Kidney epithelial cell (primary cell): ENCODE measurements at places on chromosomes 16 and 17. TPM values are rescaled to one million over a fixed set of nuclear protein-coding genes. Genes with fewer than 3 reads are reported as not detected.

The TEX19 gene
- total RNA-seq, result not detected in 2 replicates

DNA sequence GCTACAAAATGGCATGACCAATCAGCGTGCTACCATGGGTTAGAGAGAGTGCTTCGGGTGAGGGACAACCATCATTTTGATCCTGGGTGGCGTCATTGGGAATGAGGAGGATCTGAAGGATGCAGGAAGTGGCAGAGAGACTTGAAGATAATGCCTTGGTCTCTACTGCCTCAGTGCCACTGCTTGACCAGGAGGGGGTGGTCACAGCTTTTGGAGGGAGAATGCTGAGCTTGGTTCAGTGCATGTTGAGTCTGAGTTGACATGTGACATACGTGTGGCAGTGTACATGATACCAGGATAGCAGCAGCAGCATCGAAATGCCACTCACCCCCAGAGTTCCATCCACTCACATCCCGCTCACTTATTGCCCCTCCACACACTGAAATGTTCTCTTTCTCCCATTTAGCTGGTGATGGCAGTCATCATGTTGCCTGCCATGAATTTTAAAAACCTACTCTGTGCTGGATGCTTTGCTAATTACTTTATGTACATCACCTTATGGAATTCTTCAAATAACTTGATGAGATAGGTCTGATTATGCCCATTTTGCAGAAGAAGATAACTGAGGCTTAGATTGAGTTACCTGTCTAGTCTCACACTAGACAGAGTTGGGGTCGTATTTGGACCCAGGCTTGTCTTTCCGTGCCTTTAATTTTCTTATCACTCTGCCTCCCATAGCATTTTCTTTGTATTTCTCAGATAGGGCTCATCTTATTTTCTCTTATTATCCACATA is 36.7 kb downstream of the ARSG start:
- no peak for DNase-seq

DNA sequence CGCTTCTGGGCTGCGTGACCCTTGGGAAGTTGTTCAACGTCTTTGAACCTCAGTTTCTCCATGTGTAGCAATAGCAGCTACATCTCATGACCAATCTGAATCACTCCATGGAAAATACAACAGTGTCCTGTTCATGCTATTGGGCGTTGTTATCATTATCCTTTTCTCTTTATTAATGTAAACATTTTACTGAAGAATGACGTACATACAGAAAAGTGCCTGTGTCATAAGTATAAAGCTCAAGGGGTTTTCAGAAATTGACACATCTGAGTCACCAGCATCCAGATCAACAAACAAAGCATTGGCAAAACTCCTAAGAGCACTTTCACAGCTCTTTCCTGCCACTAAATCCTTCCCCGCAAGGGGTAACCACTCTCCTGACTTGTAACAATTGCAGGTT is 438.4 kb downstream of the XYLT1 start:
- DNase-seq, result no peak

GRCh38 chr16:87692756-87693155 is 73.0 kb downstream of the KLHDC4 start:
- DNase-seq, result no peak

- DNase-seq, result no peak
Measured at GRCh38 chr17:38460716-38461630, 32.7 kb downstream of the ARHGAP23 start.

- no peak for DNase-seq
Measured at GRCh38 chr17:2107506-2107905, 52.6 kb downstream of the HIC1 start.

The IGF2BP1 gene
- 10.2 and 10.4 TPM in 2 replicates for total RNA-seq

GRCh38 chr17:76138234-76138895 is 2.7 kb downstream of the FOXJ1 start:
- no peak for DNase-seq

The TP53TG3F gene
- total RNA-seq, result not detected in 2 replicates

The KCNG4 gene
- not detected in 2 replicates for total RNA-seq

DNA sequence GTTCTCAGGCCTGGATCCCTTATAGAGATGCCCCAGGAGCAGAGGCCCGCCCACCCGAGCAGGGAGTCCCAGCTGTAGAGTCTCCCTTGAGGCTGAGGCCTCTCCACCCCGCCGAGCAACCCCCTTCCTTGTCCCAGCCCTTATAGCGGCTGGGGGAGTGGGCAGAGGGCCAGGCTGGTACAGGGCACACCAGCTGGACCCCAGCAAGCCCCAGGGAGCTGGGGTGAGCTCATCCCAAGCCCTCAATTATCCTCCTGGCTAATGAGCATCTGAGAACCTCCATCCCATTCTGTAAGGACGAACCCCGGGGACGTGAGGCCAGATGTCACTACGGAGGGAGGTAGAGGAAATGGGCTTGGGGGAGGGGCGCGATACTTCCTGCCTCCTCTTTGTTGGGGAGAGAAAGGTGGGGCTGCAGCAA is 3.2 kb upstream of the SNN start:
- DNase-seq, result no peak

GRCh38 chr17:65088621-65089360 is 32.3 kb upstream of the GNA13 start:
- DNase-seq, result no peak

The GPR179 gene
- 0.04 and 0.07 TPM in 2 replicates for total RNA-seq

DNA sequence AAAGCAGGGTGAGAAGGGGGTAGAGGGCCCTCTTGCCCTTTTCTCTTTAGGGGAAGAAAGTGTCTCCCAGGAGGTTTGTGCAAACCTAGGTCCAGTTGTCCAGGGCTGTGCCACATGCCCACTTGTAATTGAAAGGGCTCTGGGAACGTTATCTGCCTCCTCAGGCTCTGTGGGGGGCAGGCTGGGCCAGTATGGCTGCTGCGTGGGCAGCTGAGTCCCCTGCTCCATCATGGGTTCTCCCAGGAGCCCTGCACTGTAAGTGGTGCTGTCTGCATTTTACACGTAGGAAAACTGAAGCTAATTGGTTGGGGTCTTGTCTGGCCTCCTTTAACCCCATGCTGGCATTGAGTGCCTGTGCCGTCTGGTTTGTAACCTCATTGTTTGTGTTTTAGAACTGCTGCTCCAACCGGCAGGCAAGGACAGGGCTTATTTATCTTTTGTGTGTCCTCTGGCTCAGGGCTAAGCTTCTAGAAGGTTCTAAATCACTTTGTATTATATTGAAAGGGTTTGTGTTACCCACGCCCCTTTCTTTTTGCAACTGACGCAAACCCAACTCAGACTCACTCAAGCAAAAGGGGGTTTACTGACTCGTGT is 117.7 kb upstream of the CIBAR2 start:
- DNase-seq, result no peak

- no peak for DNase-seq
Measured at GRCh38 chr17:27657620-27658019, 26.6 kb downstream of the LGALS9 start.

DNA sequence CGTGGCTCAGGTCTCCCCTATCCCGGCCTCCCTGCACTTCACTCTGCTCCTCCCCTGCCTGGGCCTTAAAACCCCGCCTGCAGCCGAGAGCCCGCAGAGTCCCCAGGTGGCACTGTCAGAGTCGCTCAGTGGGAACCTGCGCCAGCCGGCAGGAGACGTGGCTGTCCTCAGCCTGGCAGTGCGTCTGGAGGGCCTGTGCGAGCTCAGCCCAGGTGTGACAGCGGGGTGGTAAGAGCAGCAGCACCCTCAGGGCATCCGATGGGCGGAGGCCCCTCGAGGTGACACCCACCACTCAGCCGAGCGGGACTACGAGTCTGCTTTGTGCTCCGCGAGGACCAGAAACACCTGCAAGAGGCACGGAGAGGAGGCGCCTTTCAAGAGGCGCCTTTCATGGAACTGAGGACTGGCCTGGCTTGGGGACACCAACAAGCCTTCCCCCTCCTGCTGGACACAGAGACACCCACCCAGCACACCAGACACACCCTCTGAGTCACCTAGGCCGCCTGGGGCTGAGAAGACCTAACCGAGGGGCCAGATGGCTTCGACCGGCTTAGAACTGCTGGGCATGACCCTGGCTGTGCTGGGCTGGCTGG is at the start of gene CLDN9:
CLDN9 (plus strand) TSS at position 96 of the 593 bp plus-strand sequence; CDS start at position 536, 440 bp downstream.
- no peak for DNase-seq

- DNase-seq, result no peak
Measured at GRCh38 chr17:70969521-70970034, 800.2 kb downstream of the KCNJ2 start.

The KRTAP17-1 gene
- not detected in 2 replicates for total RNA-seq

- no peak for DNase-seq
Measured at GRCh38 chr16:1793578-1794220, at the start of gene IGFALS. Gene IGFALS (minus strand): TSS chr16:1793705. CDS start chr16:1793652, 53 bp downstream.

GRCh38 chr17:31314782-31315100 is 887 bp upstream of the EVI2B start:
- DNase-seq, result no peak

GRCh38 chr17:27414271-27414670 is 42.0 kb upstream of the KSR1 start:
- no peak for DNase-seq

DNA sequence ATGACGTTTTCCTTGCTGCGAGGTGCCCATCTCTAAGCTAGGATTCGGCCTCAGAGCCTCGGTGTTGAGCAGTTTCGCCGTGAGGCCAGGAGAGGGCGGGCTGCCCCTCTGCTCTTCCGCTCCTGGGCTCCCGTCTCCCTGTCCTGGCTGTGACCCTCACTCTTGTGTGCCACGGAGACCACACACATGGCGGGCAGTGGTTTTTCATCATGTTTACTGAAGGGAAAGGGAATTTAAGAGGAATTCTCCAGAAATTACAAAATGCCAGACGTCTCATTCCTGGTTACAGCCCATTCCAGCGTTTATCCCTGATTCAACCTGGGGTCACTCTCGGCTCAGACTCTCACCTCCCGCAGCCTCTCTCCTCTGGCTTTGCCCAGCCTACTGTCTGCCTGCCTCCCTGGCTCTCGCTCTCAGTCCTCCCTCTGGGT is 96.8 kb upstream of the ELAC2 start:
- no peak for DNase-seq

The PRR11 gene
- 7.4 and 8.1 TPM in 2 replicates for total RNA-seq

The UBFD1 gene
- total RNA-seq, result 135 and 170 TPM in 2 replicates

DNA sequence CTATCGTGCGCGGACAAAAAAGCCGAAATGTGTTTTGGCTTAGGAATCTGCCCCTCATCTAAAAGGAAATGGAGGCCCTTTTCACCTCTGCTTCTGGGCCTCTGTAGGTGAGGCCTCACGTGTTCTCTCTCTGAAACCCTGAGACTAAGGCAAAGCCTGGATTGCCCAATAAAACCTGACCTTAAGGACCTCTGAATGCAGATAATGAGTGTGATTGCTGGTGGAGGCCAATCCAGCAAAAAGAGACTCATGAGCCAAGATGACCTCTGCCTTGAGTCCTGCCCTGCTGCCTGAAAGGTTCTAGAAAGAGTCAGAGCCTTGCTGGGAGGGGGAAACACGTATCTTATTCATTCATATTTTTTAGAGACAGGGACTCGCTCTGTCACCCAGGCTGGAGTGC is 44.5 kb upstream of the ABR start:
- DNase-seq, result no peak

- DNase-seq, result no peak
Measured at GRCh38 chr16:14527411-14528044, 102.5 kb downstream of the PARN start.

GRCh38 chr17:41579484-41580243 is 7.0 kb downstream of the KRT14 start:
- peak; percentile 43 for DNase-seq

DNA sequence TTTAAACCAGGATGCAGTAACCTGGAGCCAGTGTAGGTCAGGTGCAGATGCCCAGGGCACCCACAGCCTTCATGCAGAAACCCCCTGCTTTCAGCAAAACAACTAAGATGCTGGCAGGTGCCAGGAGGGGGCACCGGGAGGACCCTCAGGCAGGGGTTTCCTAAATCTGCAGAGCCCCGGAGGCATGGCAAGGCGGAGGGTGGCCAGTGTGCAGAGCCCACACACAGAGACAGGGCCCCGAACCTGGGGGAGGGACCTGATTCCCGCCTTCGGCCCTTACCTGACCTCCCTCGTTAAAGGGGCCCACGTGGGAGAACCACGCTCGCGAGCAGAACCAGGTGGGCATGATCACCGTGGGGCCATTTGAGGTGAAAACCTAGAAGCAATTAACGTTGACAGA is 114.0 kb upstream of the METRNL start:
- no peak for DNase-seq

- no peak for DNase-seq
Measured at GRCh38 chr16:77905374-77905920, 116.9 kb upstream of the CLEC3A start.

- no peak for DNase-seq
Measured at GRCh38 chr17:38352245-38353085, 821 bp downstream of the SOCS7 start.

DNA sequence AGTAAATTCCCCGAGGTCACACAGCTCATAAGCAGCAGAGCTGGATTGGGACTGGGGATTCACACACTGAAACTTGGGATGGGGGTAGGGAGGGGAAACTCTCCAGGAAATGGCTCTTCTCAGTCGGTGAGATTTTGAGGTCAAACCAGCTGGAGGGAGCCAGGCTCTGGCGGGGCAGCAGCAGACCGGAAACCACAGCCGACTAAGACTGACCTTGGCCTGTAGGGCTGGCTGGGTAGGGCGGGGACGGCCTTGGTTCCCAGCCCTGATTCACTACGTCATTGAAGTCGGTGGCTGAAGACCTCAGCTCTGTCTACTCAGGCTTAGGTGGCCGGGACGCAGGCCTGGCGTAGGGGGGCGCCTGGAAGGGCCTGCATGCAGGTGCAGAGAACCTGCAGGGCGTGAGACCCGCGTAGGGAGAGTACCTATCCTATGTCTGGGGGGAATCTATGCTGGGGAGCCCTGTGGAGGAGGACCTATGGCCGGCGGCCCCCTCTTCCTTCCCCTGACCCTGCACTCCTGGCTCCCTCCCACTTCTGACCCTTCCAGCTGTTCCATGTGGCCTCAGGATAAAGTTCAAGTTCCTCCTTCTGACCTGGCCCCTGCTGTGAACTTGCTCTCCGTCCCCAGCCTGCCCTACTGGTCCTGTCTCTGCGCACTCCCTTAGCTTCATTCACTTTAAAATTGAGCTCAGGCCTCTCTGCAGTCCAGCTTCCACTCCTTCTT is 11.9 kb upstream of the SLC4A1 start:
- DNase-seq, result peak; percentile 86

DNA sequence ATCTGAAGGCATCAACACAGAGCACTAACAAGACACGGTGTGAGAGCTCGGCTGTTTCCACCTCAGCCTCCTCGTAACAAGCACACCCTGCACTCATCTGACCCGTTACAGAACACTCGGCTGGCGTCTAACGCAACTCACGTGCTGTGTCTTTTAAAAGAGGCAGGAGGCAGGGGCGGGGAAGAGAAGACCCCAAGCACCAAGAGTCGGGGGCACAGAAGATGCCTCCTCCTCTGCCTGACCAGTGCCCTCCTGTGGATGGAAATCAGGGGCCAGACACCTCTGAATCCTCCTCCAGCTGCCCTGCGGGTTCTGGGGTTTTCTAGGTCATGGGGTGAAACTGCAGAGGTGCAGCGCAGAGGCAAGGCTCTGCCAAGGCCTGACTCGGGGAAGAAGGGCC is 74.3 kb downstream of the ZNF778 start:
- DNase-seq, result no peak

DNA sequence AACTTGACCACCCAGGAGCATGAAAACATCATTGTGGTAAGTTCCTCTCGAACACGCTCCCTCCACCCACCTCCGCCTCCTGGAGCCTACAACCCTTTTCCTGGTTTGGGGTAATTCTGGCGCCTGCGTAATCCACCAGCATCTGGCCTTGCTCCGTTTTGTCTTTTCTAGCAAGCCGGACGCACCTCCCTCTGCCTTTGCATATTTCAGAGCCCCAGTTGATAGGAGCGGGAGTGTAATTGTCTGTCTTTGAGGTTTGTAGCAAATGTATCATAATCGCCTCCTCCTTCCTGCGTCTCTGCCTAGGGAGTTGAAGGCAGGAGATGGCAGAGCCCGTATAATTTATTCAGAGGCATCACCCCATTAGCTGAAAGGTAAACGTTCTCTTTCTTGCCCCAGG is 121.3 kb upstream of the PLCG2 start:
- no peak for DNase-seq
